ENCODE measurements at places on chromosomes 12 and 14. TPM values are rescaled to one million over a fixed set of nuclear protein-coding genes. Genes with fewer than 3 reads are reported as not detected.

Gene FAM186B
- total RNA-seq: 0.77 TPM

Gene HAL
- total RNA-seq: 10.8 TPM

Gene SERPINA9
- total RNA-seq: not detected

Gene RND1
- total RNA-seq: 1.7 TPM

GRCh38 chr14:89276424-89276975 lies 140.5 kb downstream of the FOXN3 start:
- DNase-seq: peak; percentile 69

DNA sequence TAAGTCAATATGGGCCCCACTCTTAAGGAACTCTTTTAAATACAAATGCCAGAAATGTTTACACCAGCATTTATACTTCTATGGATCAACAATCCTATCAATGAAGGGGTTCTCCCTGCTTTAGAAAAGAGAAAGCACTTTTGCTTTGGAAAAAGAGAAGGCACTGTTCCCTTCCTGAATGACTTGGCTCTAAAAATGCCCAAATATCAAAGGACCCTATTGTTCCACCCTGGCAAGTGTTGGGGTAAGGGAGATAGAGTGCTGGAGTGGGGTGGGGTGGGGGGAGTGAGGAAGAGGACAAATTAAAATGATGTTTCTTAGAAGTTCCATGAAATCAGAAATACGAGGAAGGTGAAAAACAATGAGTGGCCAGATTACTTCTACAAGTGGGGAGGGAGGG lies 131.6 kb upstream of the GRIN2B start:
- no peak for DNase-seq

DNA sequence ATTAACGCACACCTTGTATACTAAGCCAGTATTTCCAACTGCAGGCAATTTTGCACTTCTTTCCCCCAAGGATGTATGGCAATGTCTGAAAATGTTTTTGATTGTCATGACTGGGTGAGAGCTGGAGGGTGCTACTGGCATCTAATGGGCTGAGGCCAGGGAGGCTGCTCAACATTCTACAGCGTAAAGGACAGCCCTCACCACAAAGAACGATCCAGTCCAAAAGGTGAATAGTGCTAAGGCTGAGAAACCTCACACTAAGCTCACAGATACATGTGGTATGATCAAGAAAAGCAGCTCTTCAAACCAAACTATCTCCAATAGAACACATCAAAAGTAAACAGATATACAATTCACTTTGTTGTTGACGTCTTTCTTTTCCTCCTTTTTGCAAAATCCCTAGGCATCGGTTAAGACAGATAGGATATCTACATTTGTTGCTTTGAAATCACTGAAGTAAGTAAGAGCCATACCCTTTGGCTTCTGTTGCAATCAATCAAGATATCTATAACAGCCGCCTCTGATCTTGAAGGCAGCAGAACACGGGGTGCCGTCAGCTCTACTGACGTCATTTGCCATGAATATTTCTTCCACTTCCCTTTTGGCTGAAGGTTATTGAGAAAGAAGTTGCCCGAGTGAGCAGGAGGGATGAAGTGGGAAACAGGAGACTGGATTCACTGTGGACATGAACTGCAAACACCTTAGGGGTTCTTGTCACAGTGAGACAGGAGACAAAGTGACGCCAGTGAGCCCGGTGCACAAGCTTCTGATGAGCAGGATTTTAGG lies 218.3 kb downstream of the FOXN3 start:
- no peak for DNase-seq

- no peak for DNase-seq
Measured at GRCh38 chr14:51847489-51847796, 13.0 kb upstream of the GNG2 start.

DNA sequence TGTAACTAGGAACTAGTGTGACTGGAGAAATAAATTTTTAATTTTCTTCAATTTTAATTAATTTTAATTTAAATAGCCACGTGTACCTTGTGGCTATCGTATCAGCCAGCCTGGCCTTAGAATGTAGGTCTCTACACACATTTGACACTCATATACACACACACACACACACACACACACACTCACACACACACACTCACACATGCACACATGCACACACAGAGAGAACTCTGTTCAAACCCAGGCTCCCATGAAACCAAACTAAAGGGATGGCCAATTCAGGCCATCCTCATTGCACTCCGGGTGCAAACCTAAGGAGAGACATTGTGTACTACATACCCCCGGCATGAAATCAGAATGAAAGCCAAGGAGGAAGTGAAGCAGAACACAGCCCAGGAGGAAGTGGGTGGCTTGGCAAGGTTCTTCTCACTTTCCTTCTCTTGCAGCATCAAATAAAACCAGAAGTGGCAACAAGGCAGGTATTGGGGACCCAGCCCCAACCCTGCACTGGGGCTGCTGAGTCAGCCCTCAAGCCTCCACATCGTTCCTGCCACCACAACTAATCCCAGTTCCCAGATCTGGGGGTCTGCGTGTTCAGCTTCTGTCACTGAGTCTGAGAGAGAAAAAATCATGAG lies 26.2 kb upstream of the CHPT1 start:
- DNase-seq: peak; percentile 61

GRCh38 chr12:17077594-17077993 lies 471.6 kb upstream of the LMO3 start:
- DNase-seq: no peak

- DNase-seq: no peak
Measured at GRCh38 chr12:66269142-66269541, 33.2 kb upstream of the HELB start.

GRCh38 chr12:52149651-52150241 lies 42.1 kb downstream of the KRT80 start:
- no peak for DNase-seq

- no peak for DNase-seq
Measured at GRCh38 chr12:91460469-91460868, 277.9 kb upstream of the DCN start.

DNA sequence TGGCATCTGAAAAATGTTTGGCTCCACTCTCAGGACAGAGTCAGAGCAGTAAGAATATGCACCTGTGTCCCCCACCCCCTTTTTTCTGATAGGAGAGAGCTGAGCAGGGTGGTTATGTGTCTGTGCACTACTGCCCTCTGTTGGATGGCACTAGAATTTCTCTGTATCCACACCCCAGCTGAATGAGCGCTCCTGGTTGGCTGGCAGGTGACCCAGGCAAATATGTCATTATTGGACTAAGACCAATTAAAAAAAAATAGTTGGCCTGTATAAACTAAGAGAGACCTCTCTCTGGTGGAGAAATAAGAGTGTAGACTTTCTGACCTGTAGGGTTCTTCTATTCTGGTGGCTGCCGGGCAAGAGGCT lies 107.0 kb downstream of the PTCSC3 start:
- peak; percentile 65 for DNase-seq

- DNase-seq: no peak
Measured at GRCh38 chr12:26798640-26799039, 34.4 kb downstream of the ITPR2 start.

DNA sequence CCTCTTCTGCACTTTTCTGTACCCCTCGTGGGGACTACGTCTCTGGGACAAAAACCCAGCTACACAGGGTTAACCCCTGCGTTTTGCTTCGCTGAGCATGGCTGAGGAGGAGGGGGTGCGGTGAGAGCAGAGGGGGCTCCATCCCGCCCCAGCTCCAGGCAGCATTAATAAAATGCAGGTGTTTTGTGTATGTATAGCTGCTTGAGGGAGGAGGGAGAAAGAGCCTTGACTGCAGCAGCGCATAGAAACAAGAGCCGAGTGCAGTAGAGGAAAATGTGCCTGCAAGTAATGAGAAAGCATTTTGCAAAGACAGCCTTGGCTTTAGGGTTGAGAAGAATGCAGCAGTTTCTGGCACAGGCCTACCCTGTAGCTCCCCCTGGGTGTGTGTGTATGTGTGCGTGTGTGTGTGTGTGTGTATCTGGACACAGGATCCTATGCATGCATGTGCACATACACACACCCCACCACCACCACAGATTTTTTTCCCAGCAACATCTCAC lies 103.9 kb downstream of the ZFP36L1 start:
- no peak for DNase-seq

- DNase-seq: no peak
Measured at GRCh38 chr12:67919406-67919805, 69.8 kb upstream of the IFNG-AS1 start.

DNA sequence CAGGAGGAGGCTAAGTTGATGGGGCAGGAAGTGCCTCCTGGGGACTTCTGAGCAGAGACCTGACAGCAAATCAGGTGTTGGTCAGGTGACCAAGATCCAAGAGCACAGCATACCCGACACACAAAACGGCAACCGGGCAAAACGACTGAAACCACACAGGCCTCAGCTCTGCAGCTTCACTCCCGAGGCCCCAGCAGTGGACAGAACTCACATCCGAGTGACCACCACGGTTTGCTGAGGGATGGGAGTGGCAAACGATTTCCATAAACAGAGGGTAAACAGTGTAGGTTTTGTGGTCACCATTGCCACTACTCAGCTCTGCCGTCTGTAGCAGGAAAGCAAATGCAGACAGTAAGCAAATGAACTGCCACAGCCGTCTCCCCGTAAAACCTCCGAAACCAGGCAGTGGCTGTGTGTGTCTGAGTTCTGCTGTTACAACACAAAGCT lies 14.4 kb downstream of the CHFR start:
- DNase-seq: peak; percentile 56

DNA sequence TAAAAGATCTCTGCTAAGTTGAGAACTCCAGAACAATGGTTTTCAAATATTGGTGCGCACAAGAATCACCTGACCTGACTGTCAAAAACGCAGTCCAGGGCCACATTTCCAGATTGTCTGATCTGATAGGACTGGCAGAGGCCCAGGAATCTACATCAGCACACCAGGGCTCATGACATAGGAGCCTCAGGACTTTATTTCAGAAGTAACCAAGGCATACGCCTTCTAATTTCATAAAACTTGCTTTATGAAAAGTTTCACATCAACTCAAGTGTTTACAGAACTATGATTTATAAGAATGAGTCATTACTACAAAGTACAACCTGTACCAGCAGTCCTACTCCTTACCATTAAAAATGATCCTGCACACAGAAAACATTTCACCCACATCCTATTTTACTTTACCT lies 47.7 kb upstream of the PTPRO start:
- DNase-seq: no peak

- DNase-seq: no peak
Measured at GRCh38 chr12:70609739-70610491, 27.3 kb downstream of the PTPRB start.

DNA sequence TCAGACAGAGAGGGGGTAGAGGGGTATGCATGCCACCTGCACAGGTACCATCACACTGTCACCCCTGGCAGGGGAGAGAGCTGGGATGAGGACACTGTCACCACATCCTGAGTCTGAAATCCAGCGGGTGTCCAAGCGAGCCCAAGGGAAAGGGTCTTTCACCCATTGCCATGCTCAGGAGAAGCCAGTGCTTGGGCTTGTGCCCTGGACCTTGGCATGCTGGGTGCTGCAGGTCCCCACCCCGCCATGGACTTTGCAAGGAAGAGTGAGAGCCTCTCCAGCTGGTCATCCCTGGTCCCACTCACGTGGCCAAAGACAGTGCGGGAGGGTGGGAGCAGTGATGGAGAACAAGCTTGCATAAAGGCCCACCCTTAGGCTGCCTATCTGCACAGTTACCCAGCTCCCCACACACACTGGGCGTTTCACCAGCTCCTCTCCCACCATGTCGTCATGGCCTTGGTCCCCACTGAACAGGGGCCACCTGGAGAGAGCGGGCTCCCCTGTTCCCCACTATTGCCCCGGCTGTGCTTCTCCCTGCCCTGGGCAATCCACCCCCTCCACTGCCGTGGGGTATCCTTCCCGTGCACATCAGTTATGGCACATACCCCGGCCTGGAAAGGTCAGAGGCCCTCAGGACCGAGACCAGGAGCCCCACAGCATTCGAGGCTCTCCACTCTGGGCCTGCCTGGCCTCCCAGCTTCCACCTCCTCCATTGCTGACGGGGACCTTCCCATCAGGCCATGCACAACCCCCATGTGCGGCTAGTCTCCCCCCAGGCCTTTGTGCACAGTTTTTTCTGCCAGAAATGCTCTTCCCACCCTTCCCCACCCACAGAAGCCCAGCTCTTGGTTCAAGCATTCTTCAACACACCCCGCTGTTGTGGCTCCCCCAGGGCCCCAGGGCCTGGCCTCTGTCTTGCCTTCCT lies 58.6 kb upstream of the BCL11B start:
- DNase-seq: no peak

GRCh38 chr14:71411738-71412137 lies 504.5 kb downstream of the PCNX1 start:
- DNase-seq: no peak

Measured in natural killer cell (primary cell).